ENCODE measurements at places on chromosomes 16 and 17.

DNA sequence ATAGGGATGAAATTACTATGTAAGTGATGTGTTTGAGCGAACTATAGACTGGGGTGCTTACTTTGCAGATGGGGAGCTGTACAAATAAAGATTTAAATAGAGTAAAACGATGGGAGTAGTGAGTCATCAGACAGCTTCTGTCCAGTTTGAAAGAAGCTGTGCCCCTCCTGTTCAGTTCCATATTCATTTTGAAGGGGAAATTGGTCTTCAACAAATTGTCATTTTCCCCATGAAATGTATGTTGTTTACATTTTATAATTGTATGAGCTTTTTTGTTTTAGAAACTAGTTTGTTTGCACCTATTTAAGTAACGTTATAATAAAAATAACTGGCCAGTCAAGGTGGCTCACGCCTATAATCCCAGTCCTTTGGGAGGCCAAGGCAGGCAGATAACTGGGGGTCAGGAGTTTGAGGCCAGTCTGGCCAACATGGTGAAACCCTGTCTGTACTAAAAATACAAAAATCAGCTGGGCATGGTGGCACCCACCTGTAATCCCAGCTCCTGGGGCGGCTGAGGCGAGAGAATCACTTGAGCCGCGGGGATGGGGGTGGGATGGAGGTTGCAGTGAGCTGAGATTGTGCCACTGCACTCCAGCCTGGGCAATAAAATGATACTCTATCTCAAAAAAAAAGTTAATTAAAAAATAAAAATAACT is 20.2 kb downstream of the SEC14L1 start:
- no peak for DNase-seq

GRCh38 chr17:56257075-56257474 is 103.8 kb downstream of the ANKFN1 start:
- DNase-seq: no peak

DNA sequence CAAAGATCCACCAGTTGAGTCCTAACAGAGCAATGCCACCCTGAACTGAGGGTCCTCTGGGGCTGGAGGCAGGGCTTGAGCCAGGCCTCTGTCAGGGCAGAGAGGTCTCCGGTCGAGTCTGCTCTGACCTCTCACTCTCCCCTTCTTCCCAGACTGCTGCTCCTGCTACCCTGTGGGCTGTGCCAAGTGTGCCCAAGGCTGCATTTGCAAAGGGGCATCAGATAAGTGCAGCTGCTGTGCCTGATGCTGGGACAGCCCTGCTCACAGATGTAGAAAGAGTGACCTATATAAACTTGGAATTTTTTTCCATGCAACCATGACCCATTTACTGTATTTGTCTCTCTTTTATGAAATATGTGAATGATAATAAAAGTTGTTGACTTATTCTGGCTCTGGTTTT is 2.4 kb upstream of the MT1B start:
- no peak for DNase-seq

GRCh38 chr17:77741109-77741508 is 217.4 kb upstream of the TNRC6C start:
- DNase-seq: peak; percentile 10

DNA sequence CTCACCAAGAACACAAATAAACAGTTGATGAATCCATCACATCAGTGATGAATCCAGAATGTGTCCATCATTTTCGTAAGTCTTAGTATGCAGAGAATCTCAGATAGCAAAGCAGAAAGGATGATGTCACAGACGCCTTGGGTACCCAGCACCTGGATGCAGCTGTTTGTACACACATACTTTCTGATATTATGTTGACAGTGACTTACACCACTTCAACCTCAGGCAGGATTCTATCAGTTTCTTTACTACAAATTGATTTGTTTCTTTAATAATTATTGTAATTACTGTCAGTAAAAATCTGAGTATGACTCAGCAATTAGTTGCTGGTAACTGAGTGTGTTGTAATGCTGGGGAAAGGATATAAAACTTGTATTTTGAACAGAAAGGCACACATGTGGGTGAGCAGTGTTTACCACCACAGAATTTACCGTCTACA is 159.8 kb downstream of the RPTOR start:
- no peak for DNase-seq

- no peak for DNase-seq
Measured at GRCh38 chr17:55661256-55661758, 61.4 kb downstream of the TMEM100 start.

- DNase-seq: no peak
Measured at GRCh38 chr17:9218911-9219310, 197.6 kb downstream of the NTN1 start.

GRCh38 chr16:14186795-14187221 is 115.7 kb downstream of the MRTFB start:
- no peak for DNase-seq

DNA sequence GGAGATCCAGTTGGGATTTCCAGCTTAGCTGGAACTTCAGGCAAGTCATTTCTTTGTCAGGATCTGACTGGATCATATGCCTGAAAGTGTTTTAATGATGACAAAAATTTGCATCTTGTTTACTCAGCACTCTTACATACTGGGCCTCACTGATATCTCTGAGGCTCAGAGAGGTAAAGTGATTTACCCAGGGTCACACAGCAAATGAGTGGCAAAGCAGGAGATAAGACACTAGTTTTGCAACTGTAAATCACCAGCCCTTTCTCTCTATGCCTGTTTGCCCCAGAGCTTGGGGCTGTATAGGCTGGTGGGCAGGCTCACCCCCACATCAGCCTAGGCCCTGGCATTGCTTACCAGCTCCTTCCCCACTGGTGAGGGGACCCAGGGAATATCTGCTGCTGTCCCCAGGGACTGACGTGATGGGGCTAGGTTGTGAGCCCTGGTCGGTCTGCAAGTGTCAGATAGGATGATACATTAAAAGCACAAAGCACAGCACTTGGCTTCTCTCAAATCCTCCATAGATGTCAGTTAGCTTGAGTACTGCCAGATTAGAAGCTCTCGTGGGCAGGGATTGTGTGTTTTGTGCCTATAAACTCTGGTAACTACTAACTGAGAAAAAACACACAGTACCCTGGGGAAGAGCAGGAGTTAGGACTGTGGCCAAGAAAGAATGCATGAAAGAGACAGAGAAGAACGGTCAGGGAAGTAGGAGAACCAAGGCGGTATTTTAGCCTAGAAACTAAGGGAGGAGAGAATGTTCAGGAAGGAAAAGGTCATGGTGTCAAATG is 165.4 kb downstream of the COPRS start:
- DNase-seq: no peak

GRCh38 chr16:1155353-1156054 is 2.6 kb downstream of the CACNA1H start:
- DNase-seq: no peak

GRCh38 chr17:81655378-81656117 is 794 bp downstream of the PDE6G start:
- no peak for DNase-seq
